ENCODE measurements at places on chromosomes 1 and 21.

- no peak for DNase-seq
These were observed 20.0 kb upstream of the JUN start for GRCh38 chr1:58803858-58804257.

DNA sequence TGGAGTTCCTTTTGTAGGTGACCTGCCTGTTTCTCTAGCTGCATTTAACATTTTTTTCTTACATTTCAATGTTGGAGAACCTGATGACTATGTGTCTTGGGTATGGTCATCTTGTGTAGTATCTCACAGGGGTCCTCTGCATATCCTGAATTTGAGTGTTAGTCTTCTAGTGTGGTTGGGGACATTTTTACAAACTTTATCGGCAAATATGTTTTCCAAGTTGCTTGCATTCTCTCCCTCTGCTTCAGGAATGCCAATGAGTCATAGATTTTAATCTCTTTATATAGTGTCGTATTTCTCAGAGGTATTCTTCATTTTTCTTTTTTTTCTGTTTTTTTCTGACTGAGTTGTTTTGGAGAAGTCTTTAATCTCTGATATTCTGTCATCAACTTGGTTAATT lies 684.0 kb downstream of the NCAM2 start:
- DNase-seq: no peak

GRCh38 chr1:227903061-227903521 lies 44.6 kb downstream of the WNT9A start:
- DNase-seq: no peak

- no peak for DNase-seq
These were observed 182.9 kb downstream of the CDC7 start for GRCh38 chr1:91683598-91683951.

DNA sequence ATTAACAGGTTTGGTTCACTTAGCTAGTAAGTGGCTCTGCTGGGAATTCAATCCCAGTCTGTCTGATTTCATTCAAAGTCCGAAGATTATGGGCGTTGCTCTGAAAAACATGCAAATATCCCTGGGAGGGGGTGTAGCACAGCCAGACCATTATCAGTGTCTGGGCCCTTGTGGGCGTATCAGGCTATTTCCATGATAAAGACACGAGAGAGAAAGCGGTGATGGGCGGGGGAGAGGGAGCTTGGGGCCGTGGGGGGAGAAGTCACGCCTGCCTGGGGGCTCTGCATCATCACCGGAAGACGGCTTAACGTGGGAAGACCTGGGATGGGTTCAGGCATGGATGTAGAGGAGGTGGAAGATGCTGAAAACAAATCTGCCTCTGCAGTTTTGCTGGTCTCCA lies 25.8 kb downstream of the IL6R start:
- DNase-seq: no peak

GRCh38 chr1:171206978-171207355 lies 21.9 kb downstream of the FMO2 start:
- DNase-seq: no peak

- DNase-seq: no peak
These were observed 130.8 kb downstream of the PRDM2 start for GRCh38 chr1:13830616-13831280.

GRCh38 chr1:8213676-8214075 lies 104.2 kb upstream of the SLC45A1 start:
- DNase-seq: no peak

GRCh38 chr1:160189649-160190625 lies at the start of gene CASQ1:
TSS of gene CASQ1 (plus strand) at chr1:160190575. CDS start at chr1:160190752, 177 bp downstream.
- DNase-seq: peak; percentile 63

GRCh38 chr1:44854970-44855369 lies 11.9 kb upstream of the PTCH2 start:
- DNase-seq: no peak

DNA sequence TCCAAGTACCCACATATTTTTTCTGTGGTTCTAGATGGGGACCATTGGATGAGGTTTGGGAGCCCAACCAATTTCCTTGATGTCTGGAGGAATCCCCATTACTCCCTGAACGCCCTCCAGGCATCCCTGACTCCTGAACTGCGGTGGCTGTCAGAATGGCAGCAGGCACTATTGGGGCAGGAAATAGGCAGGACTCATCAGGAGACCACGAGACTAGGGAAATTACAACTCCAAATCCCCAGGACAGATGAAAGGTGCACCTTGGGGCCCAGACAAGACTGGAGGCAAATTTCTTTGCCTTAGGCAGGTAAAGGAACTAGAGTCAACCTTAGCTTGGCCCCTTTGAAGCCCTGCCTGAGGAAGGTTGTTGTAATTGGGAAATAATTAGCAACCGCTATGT lies 1.1 kb downstream of the CGN start:
- DNase-seq: no peak

DNA sequence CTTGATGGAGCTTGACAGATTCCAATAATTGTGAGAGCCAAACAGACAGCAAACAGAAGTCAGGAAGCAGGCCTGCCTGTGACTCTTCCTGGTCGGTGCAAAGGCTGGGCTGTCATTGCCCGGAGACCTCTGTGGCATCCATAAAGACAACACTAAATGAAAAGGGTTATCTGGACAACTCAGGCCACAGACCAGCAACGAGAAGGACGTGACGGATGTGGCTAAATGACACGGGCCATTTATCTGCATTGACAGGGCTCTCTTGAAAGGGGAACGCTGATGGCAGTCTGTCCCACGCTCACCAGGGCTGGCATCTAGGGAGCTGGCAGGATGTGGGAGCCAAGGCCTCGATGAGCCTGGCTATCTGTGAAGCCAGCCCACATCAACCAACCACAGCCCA lies 35.0 kb downstream of the HMGB4 start:
- DNase-seq: no peak

- no peak for DNase-seq
These were observed 11.9 kb downstream of the HECTD3 start for GRCh38 chr1:44999232-44999631.

DNA sequence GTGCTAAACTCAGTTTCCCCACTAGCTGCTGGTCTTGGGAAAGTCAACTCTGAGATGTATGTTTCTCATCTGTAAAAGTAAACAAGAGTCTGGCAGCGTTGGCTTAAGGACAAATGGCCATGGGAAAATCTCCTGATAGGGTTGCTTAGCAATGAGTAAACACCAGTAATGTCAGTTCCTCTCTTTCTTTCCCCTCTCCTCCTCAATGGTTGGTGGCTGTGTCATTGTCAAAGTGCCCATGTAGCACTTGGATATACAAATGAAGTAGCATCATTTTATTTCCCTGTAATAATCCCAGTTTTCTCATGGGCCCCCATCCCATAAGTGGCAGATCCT lies 2.2 kb upstream of the FYB2 start:
- no peak for DNase-seq

DNA sequence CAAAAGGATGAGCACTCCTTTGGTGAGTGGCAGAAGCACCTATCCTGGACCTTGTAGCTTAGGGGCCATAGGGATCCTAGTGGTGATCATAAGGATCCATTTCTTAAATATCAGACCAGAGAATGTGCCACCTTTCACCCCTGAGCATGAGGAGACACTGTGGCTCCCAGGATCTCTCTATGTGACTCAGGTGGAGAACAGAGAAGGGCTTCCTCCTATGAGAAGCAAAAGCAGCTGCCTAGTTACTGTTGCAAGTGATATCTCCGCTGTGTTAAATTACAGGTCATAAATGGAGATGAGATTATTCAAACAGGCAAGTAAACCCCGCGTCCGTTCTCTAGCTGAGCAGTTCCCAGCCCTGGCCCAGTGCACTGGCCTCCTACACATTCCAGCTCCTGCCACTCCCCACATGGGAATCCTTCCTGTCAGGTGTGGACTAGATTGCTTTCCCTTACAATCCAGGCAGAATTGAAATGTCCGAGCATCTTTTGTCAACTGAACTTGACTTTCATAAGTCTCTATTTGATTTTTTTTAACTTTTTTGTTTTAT lies 26.3 kb downstream of the CLEC20A start:
- no peak for DNase-seq

- no peak for DNase-seq
These were observed 176.3 kb downstream of the DENND1B start for GRCh38 chr1:197598935-197599334.

DNA sequence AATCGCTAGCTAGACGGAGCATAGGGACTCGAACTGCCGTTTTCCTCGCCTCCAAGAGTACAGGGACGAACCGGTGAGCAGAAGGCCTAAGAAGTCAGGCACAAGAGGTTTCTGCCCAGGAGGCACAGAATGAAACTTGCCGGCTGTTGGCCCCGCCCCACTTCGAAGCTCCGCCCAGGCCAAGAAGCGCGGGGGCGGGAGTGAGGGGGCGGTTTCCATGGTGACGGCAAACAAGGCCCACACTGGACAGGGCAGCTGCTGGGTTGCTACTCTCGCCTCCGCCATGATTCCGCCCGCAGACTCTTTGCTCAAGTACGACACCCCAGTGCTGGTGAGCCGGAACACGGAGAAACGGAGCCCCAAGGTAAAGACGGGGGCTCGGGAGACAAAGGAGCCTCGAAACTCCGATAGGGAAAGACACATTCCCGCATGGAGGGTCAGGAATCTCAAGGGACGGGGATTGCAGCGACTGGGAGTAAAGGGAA lies at the start of gene DNALI1:
DNALI1 (plus strand) TSS at position 229 of the 485 bp plus-strand sequence; CDS start at position 284, 55 bp downstream.
- DNase-seq: peak; percentile 89

- no peak for DNase-seq
These were observed 194.6 kb downstream of the PBX1 start for GRCh38 chr1:164753521-164754077.

DNA sequence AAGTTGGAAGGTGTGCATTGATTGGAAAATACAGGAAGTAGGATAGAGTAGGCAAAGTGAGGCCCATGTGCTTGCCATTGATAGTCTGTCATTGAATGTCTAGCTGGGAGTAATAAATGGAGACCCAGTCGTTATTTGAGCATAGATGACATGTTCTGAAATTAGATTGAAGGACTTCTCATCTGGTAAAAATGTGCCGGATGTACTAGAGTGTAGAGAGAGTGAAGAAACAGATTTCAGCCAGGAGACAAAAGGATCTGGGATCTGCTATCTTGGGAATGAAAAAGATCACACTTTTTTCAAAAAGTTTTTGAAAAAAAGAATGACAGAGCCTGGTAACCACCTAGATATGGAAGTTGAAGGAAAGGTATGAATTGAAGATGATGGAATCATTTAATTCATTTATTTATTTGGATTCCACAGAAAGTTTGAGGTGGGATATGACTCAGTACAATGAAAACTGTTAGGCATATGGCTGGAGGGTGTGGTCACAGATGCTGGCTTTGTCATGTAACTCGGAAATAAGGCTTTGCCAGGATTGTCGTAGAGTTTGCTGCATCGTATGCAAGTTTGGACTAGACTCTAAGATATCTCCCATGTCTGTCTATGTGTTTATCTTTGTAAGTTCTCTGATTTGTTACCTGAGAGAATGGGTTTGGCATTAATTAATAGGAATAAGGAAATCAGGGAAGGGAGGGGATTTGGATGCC lies 137.1 kb downstream of the PBX1 start:
- DNase-seq: no peak

DNA sequence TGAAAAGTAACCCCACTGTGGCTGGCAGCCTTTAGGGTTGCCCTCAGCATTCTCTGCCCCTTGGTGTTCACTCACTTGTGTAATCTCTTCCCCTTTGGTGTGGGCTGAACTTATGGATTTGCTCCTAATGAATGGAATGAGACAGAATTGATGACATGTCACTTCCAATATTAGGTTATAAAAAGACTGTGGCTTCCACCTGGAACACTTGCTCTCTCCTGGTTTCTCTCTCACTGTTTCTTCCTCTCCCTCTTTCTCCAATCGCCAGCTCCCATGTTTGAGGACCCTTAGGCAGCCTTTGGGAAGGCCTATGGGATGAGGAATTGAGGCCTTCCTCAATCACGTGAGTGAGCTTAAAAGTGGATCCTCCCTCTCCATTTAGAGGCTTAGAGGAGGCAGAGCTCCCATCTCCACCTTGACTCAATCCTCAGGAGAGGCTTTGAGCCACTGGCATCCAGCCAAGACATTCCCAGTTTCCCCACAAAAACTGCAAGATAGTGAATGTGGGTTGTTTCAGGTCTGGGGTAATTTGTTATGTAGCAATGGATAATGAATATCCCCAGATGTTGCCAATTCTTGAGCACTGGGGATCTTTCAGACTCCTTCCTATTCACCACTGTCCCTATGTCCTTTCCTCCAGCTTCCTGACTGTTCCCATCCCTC lies 95.5 kb upstream of the CD34 start:
- no peak for DNase-seq

- DNase-seq: no peak
These were observed 27.3 kb downstream of the STUM start for GRCh38 chr1:226575739-226576378.

DNA sequence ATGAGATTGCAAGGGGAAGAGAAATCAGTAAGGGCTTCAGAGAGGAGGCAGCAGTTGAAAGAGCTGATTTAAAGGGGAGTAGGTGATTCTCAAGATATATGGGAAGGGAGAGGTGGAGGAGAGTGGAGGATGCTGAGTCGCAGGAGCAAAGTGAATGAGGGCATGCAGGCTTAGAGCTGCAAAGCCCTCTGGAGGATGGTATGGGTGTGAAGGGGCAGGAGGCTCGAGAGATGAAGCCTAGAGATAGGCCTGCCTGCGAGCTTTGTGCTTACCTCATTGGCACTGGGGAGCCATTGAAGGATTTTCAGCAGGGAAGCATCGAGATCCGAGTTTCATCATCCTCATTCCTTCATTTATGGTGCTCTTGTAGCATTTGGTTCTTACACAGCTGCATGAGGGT lies 15.8 kb upstream of the SH2D2A start:
- DNase-seq: no peak

- DNase-seq: no peak
These were observed 28.0 kb downstream of the FUBP1 start for GRCh38 chr1:77950873-77951272.

GRCh38 chr1:27603309-27603680 lies 649 bp downstream of the AHDC1 start:
- no peak for DNase-seq

- no peak for DNase-seq
These were observed 130.7 kb upstream of the PRMT6 start for GRCh38 chr1:106925750-106926149.

DNA sequence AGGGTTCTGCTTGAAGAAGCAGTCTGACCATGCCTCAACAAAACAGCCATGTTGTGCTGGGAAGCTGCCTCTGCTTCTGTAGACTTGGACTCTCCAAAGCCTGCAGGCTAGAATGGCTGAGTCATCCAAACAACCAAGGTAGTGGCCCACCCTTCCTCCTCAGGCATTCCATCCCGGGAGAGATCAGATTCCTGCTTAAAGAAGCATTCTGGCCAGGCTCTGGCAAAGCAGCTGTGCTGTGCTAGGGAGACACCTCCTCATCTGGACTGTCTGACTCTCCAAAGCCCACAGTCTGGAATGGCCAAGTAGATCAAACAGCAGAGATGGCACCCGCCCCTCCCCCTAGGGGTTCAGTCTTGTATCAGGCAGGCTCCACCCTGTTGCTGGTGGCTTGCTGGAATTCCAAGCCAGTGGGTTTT lies 38.3 kb upstream of the F3 start:
- DNase-seq: no peak

GRCh38 chr1:88973520-88974137 lies 18.8 kb downstream of the KYAT3 start:
- DNase-seq: no peak

DNA sequence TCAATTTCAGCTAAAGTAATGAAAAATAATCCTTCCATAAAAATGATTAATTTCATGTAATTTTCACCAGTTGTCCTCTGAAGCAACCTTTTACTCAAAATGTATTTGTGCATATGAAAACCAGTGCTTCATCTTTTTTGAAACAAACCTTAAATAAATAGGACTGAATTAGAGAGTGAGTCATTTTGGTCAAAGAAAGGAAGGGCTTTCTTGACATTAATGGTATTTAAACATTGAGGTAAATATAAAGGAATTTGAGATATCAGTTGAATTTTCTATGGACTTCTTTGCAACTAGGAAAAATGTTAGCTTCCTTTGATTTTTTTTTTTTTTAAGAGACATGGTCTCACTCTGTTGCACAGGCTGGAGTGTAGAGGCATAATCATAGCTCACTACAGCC lies 38.7 kb downstream of the SNX7 start:
- no peak for DNase-seq

All from muscle of back (tissue), 13 donors.